ENCODE measurements at places on chromosomes 1 and 21.

GRCh38 chr1:110165761-110166231 lies 15.5 kb downstream of the SLC6A17 start:
- H3K4me3 ChIP-seq: no peak overlapping the region
- H3K27me3 ChIP-seq: no peaks in the 10 kb centered on the region
- H3K36me3 ChIP-seq: no peaks in the 10 kb centered on the region

DNA sequence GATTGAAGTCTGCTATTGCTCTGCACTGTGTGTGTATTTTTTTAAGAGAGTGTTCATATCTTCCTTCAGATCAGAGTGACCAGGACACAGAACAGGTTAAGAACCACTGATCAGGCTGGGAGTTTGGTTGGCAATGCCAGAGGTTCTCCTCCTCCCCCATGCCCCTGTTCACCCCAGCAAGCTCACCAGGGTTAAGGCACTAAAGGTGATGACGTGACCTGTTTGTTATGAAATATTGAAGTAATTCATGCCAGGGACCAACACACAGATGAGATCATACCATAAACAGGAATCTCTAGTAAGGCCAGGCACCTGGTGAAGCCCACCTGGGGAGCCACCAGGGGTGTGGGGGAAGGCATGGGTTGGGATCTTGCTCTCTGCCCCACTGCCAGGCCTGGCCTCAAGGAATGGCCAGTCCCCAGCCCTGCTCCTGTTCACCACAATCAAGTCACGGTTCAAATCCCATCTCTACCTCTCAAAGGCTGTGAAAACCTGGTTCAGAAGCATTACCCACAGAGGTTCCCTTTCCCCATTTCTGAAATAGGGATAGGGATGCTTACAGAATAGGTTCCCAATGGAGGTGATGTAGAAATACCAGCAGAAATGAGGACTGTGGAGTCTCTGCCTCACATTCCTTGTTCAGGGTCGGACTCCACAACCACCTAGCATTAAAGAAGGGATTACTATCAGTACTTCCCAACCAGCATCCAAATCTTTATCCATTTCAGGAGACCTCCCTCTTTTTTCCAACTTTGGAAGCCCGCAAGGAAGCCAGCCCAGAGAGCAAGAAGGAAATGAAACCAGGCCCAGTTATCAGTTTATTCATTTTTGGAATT lies 2.4 kb downstream of the ID3 start:
- H3K27me3 ChIP-seq: no peaks in the 10 kb centered on the region
- H3K36me3 ChIP-seq: no peaks in the 10 kb centered on the region
- peak overlapping the region; percentile 0 for H3K4me3 ChIP-seq
- DNase-seq: no peak
- peaks cover 16% of the 10 kb centered on the region for H3K4me1 ChIP-seq
- peak overlapping the region; percentile 49 for H3K27ac ChIP-seq

DNA sequence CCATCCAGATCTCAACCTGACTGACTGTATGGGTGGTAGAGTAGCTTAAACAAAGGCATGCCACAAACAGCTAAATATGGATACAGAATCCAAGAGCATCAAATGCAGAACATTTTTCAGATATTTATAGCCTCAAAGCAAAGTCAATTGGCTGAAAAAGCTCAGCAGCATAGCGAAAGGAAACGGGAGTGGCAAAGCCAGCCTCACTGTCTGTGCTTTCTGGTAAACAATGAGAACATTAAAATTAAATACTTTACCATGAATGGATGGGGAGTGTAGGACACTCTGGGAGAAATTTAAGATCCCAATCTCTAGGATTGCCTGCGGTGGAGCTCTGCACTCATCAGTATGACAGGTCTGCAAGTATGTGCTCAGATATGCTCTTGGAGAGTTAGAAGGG lies 4.4 kb downstream of the RASAL2 start:
- no peak for DNase-seq
- no peak overlapping the region for H3K27ac ChIP-seq
- H3K27me3 ChIP-seq: no peaks in the 10 kb centered on the region
- no peaks in the 10 kb centered on the region for H3K4me1 ChIP-seq

- H3K36me3 ChIP-seq: no peaks in the 10 kb centered on the region
- no peaks in the 10 kb centered on the region for H3K4me1 ChIP-seq
- DNase-seq: no peak
- no peak overlapping the region for H3K27ac ChIP-seq
- no peak overlapping the region for H3K4me3 ChIP-seq
Measured at GRCh38 chr1:19646377-19647319, 2.5 kb downstream of the NBL1 start.

DNA sequence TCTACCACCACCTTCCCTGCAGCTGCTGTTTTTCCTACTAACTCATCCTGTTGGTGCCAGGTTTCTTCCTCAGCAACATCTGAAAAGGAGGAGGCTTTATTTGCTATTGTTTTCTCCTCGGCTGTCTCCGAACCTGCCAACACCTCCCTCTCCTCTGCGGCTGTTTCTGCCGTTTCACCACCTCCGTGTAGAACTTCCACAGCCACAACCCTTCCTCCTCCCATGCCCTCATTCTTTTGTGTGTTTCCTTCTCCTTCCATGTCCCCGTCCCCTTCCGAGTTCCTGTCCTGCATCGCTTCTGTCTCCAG lies 59.0 kb upstream of the LRRC53 start:
- H3K4me1 ChIP-seq: no peaks in the 10 kb centered on the region
- no peak overlapping the region for H3K27ac ChIP-seq
- no peaks in the 10 kb centered on the region for H3K27me3 ChIP-seq
- no peak overlapping the region for H3K4me3 ChIP-seq

- H3K36me3 ChIP-seq: no peaks in the 10 kb centered on the region
- no peaks in the 10 kb centered on the region for H3K4me1 ChIP-seq
- H3K27ac ChIP-seq: no peak overlapping the region
- no peak for DNase-seq
Measured at GRCh38 chr1:77605246-77606026, 77.0 kb downstream of the ZZZ3 start.

GRCh38 chr1:183568176-183569021 lies 21.9 kb downstream of the NCF2 start:
- H3K27ac ChIP-seq: no peak overlapping the region
- H3K36me3 ChIP-seq: no peaks in the 10 kb centered on the region
- no peak for DNase-seq
- no peaks in the 10 kb centered on the region for H3K27me3 ChIP-seq
- no peak overlapping the region for H3K4me3 ChIP-seq
- no peaks in the 10 kb centered on the region for H3K4me1 ChIP-seq

GRCh38 chr1:43165765-43166164 lies 6.3 kb downstream of the EBNA1BP2 start:
- H3K4me3 ChIP-seq: no peak overlapping the region
- H3K36me3 ChIP-seq: peaks cover 28% of the 10 kb centered on the region
- peaks cover 1% of the 10 kb centered on the region for H3K4me1 ChIP-seq
- H3K27me3 ChIP-seq: no peaks in the 10 kb centered on the region

DNA sequence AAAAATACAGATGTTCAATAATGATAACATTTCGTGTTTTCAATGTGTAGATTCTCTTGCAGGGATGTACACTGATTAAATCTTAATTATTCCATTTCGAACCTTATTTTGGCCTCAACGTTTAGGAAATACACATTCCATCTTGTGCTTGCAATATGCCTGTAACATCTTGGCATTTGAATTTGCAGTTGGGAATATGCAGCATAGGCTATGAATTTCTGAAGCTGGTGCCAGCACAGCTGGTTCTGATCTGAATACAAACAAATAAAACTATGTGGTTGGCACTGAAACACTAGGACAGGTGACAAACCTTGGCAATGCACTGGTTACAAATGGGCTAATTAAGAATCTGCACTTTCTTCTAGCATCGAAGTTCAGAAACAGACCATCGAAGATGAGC lies 108.4 kb downstream of the ERG start:
- H3K36me3 ChIP-seq: no peaks in the 10 kb centered on the region
- no peaks in the 10 kb centered on the region for H3K27me3 ChIP-seq
- H3K4me3 ChIP-seq: no peak overlapping the region
- no peak overlapping the region for H3K27ac ChIP-seq

DNA sequence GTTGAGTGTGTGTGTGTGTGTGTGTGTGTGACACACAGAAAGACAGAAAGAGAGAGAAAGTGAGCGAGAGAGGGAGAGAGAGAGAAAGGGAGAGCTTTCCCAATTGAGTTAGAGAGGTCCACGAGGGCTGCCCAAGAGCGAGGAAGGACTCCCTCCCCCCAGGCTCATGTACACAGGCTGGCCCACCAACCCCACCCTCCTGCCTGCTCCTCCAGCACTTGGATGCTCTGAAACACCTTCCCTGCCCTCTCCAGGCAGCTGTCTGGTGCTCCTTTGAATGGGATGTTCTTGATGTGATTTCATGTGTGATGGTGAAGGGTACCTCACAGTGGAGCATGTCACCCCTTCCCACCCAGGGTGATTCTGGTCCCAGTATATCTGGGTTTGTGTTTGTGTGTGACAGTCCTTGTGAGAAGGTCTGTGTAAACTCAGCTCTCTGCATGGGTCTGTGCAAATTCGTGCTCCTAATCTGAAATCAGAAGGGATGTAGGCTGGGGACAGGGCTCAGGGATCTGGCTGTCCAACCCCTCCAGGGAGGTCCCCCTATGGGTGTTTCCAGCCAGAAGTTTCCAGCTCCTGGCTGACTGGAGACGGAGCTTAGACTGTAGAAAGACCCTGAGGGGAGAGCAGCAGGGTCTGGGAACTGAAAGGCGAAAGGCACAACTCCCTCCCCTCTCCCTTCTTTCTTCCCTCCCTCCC lies 6.8 kb upstream of the PEAR1 start:
- peaks cover 8% of the 10 kb centered on the region for H3K27me3 ChIP-seq
- peaks cover 4% of the 10 kb centered on the region for H3K4me1 ChIP-seq
- DNase-seq: no peak
- H3K27ac ChIP-seq: no peak overlapping the region

DNA sequence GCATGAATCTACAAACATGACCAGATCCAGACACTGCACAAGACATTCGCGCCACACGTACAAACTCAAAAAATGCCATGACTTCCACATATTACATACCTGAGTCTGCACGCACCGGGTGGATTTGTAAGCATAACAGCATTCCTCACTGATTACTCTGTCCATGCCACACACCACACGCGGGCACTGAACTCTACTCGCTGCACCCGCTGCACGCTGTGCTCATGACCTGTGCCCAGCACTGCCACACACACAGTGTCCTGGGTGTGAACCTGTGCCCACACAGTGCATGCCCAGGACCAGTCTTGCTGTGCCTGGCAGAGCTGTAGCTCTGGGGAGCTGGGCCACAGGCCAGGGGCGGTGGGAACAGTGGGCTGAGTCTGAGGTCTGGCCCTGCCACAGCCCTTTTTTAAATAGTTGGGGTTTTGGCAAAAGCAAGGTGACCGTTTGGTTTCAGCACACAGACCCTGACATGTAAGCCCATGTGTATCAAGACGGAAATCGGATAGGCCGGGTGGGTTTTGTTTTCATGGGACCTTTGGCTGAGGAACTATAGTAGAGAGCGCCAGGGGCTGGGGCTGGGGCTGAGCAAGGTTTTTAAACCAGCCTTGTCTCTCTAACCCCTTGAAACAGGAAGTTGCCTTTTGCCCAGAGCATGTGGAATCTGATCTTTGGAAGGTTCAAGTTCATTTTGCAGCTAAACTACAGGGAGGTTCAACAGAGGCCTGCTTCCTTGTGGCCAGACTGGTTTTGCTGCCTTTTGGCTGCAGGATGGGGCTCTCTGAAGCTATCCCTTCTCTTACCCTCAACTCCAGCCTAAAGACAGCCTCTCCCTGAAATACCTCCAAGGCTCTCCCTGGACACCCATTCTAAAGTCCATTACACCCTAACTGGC lies 12.3 kb upstream of the GOLT1A start:
- no peak overlapping the region for H3K4me3 ChIP-seq
- H3K36me3 ChIP-seq: no peaks in the 10 kb centered on the region
- no peaks in the 10 kb centered on the region for H3K4me1 ChIP-seq
- DNase-seq: no peak
- H3K27me3 ChIP-seq: no peaks in the 10 kb centered on the region

DNA sequence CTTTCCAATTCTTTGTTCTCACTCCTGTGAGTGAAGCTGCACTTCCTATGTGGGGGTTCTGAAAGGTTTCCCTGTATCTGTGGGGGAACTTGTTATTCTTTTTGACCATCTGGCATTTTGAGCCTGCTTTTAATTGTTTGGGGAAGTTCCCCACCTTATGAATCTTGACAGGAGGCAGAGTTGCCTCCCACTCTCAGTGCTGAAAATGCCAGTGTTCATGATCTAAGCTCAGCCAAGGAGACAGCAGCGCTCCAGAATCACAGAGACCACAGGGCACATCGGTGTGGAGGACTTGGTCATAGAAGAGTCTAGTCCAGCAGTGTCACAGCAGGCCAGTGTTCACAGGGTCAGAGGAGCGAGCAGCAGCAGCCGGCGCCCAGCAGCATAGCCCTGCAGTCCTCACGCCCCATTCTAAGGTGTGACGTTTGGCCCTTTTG lies 63.8 kb upstream of the PRDX6 start:
- H3K27me3 ChIP-seq: no peaks in the 10 kb centered on the region
- no peaks in the 10 kb centered on the region for H3K36me3 ChIP-seq
- no peak overlapping the region for H3K4me3 ChIP-seq
- no peaks in the 10 kb centered on the region for H3K4me1 ChIP-seq
- no peak for DNase-seq
- H3K27ac ChIP-seq: no peak overlapping the region

DNA sequence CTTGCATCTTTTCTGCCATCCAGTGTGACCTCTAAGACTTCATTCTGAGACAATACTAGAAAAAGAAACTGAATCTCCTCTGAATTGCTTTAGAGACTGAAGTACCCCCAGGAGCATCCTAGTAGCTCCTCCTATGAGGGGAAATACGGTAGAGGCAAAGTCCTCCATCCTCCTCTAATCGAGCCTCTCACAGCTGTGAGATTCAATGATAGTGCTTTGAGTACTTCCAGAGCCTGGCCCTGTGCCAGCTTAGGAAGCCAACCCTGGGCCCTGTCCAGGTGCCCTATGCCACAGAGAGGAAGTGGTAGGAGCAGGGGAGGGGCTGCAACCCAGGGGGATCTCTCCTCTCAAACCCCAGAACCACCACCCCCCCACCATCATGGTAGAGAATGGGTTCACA lies 10.7 kb downstream of the RORC start:
- H3K27ac ChIP-seq: no peak overlapping the region
- peaks cover 7% of the 10 kb centered on the region for H3K4me1 ChIP-seq
- no peak overlapping the region for H3K4me3 ChIP-seq
- H3K36me3 ChIP-seq: no peaks in the 10 kb centered on the region
- no peak for DNase-seq
- no peaks in the 10 kb centered on the region for H3K27me3 ChIP-seq

DNA sequence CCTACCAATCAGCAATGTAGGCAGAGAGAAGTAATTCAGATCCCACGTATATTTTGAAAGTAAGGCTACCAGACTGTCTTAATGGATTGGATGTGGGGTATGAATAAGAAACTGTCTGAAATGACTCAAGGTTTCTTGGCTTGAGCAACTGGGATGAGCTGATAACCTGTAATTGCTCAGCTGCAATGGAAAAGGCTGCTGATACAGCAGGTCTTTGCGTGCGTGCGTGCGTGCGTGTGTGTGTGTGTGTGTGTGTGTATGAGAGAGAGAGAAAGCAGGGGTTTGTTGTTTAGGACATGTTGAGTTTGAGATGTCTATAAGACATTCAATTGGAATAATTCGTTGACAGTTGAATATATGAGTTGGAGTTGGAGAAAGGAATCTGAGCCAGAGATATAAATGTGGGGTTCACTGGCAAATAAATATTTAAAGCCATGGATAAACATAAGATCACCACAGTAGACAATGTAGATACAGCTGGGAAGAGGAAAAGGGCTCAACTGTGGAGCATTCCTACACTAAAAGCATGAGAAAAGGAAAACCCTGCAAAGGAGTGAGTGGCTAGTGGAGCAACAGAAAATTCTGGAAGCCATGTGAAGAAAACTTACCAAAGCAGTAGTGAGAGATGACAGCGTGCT lies 72.9 kb downstream of the UCHL5 start:
- H3K4me1 ChIP-seq: no peaks in the 10 kb centered on the region
- no peaks in the 10 kb centered on the region for H3K36me3 ChIP-seq
- H3K4me3 ChIP-seq: no peak overlapping the region
- no peak overlapping the region for H3K27ac ChIP-seq
- H3K27me3 ChIP-seq: no peaks in the 10 kb centered on the region

All from iPS DF 6.9 (cell line).